SK-MEL-5 (cell line): ENCODE measurements at places on chromosomes 11 and 22. TPM values are rescaled to one million over a fixed set of nuclear protein-coding genes. Genes with fewer than 3 reads are reported as not detected.

GLYAT gene
- not detected in 2 replicates for total RNA-seq

FAM180B gene
- total RNA-seq: 0.63 and 0.85 TPM in 2 replicates

DNA sequence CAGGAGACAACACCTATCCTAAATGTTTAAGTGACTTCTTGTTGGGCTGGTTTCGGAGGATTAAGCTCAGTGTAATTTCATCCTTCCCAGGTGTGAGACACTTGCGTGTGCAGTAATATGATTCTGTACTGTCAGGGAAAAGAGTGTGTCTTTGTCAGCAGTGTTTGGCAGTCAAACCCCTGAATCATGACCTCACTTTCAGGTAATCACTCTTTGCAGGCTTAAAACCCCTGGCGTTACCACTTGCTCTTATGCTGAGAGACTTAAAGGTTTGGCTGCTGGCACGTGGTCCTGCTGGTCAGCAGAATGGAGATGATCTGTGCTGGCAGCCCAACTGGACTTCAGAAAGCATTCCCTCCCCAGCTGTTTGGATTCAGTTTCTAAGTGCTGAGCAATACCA lies 56.1 kb downstream of the APIP start:
- no peak for DNase-seq

DNA sequence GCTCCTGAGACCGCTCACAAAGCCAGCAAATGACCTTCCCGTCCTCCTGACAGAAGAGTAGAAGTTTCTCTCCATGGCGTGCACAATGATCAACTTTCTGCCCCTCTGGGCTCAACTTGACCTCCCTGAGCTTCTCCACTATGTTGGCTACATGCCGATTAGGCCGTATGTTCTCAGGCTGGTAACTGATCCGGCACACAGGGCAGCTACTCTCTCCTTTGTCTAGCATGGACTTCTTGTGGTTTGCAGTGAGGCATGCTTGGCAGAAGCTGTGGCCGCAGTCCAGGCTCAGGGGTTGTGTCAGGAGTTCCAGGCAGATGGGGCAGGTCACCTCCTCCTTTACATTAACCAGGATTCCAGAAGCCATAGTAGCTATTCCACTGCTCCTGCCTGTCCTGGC lies 5.1 kb downstream of the TRIM5 start:
- no peak for DNase-seq

DNA sequence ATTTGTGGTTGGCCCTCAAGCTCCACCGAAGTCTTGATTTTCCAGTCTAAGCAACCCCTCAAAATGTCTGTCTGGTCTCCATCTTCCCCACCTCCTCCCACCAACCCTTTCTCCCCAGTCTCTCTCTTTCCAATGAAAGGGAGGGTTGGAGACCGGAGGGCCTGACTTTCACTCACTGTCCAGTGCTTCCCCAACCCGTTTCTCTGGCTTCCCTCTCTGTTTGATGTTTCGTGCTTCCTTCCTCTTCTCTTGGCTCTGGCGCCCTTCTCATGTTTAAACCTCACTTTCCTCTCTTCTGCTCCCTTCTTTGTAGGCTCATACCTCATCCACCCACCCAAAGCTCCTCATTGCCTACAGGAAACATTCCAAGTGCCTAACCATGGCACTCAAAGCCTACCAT lies 11.1 kb upstream of the VPS37C start:
- DNase-seq: no peak

- no peak for DNase-seq
Measured at GRCh38 chr11:71370020-71370747, 78.0 kb downstream of the DHCR7 start.

DNA sequence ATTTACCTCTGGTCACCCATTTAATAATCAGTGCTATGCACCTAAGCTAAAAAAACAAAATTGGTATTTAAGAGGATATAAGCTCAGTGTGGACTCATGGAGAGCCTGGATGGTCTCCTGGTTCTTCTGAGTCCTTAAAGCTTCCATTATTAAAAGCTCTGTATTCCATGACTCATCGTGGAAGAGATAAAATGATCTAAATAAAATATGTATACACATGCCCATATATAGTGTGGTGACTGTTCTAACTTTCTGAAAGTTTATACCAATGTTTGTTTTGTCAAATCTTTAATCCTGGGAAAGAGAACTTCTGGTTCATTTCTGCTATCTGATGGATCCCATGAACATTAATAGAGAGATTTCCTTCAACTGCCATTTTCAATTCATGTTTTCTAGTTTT lies 375.9 kb downstream of the GUCY1A2 start:
- no peak for DNase-seq

DNA sequence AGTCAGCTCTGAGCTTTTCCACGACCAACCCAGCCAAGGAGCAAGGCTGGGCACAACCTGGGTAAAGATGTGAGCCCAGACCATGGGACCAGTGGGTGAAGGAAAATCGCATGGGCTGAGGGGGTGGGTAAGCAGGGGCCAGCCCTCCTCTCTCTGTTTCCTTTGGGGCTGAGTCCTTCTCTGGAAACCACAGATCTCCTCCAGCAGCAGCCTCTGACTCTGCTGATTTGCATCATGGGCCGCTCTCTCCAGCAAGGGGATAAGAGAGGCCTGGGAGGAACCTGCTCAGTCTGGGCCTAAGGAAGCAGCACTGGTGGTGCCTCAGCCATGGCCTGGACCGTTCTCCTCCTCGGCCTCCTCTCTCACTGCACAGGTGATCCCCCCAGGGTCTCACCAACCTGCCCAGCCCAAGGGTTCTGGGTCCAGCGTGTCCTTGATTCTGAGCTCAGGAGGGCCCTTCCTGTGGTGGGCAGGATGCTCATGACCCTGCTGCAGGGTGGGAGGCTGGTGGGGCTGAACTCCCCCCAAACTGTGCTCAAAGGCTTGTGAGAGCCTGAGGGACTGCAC lies 67.8 kb downstream of the GGTLC2 start:
- no peak for DNase-seq

DNA sequence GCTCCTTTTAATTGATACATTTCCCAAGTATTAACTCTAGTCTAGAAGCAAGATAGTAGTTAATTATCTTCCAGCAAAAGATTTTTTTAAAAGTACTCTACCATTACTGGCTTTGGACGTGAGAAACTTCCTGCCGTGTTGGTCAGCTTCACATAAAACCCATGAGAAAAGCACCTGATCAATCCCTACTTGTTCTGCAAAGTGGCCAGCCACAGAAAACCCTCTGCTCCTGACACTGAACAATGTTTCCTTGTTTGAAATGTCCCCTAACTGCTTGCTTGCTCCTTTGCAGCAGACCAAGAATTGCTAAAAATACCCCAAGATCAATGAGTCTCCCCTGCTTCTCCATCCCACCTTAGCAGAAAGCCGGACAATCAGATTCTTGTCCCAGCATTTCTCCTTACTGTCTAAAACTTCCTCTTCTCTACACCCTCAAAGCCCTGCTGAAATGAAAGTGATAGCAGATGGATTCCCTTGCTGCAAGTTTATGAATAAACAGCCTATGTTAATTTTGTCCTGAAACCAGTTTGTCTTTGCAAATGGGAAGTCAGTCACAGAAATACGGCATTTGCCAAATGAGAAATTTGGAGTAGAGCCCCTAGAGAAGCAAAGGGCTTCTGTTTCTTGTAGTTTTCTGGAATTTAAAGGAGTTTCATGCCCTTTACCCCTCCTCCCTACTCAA lies 207.1 kb upstream of the ARHGAP20 start:
- peak; percentile 10 for DNase-seq
